ENCODE measurements at places on chromosomes 7 and 10. TPM values are rescaled to one million over a fixed set of nuclear protein-coding genes. Genes with fewer than 3 reads are reported as not detected.

DNA sequence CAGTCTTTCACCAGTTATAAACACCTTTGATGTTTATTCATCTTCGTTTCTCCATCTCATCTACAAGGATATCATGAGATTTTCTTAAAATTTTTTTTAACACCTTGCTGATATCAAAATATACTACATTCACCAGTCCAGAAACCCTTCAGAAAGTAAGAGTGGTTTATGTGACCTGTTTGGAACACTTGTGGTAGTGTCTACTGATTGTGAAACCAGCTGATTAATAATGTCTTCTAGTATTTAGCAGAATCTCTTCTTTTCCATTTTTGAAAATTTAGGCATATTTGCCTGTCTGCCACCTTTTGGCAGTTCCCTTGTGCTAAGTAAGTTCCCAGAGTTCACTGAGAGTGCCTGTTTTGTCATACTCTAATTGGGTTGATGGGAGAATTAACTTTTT is 18.5 kb downstream of the DLD start:
- peaks cover 31% of the 10 kb centered on the region for H3K36me3 ChIP-seq
- no peak overlapping the region for H3K27ac ChIP-seq
- no peaks in the 10 kb centered on the region for H3K4me1 ChIP-seq
- H3K27me3 ChIP-seq = no peaks in the 10 kb centered on the region
- H3K4me3 ChIP-seq = no peak overlapping the region

DNA sequence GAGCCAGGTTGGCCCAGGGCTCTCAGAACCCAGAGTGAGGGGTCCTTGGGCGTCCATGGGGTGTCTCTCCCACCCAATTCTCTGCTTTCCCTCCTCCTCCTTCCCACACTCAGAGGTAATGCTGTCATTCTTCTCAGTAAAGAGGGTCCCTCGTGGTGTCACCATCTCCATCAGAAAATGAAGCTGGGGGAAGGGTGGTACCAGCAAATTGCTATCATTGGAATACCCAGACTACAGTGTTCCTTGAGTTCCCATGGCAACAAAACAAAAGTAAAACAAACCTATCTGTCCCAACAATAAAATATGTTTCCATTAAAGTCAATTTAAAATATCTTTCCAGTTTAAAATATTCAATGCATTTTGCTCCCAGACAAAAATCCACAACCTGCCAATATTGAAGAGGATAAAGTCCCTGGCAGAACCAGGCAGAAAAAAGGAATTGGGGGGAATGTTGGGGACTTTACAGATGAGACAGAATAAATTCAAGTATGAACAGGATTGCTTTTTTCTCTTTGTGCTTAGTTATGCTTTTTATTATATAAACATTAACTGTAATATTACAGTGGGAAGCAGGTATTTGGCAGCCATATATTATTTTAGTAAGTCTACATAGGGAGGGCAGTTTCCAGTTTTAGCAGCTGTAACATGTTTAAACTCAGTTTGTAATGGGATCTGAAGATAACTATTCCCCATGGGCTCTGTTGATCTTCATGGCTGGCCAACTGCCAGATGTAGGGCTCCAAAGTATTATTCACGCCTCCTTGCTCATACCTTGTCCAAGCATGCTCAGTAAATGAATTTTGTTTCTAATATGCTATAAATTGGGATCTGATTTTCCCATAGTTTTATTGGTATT is 182.1 kb downstream of the ARID5B start:
- no peaks in the 10 kb centered on the region for H3K36me3 ChIP-seq
- no peak for DNase-seq
- no peaks in the 10 kb centered on the region for H3K27me3 ChIP-seq
- no peaks in the 10 kb centered on the region for H3K4me1 ChIP-seq

GRCh38 chr10:58701405-58702135 is 188.9 kb downstream of the BICC1 start:
- no peak for DNase-seq
- no peak overlapping the region for H3K27ac ChIP-seq
- H3K36me3 ChIP-seq = no peaks in the 10 kb centered on the region
- no peaks in the 10 kb centered on the region for H3K27me3 ChIP-seq

DNA sequence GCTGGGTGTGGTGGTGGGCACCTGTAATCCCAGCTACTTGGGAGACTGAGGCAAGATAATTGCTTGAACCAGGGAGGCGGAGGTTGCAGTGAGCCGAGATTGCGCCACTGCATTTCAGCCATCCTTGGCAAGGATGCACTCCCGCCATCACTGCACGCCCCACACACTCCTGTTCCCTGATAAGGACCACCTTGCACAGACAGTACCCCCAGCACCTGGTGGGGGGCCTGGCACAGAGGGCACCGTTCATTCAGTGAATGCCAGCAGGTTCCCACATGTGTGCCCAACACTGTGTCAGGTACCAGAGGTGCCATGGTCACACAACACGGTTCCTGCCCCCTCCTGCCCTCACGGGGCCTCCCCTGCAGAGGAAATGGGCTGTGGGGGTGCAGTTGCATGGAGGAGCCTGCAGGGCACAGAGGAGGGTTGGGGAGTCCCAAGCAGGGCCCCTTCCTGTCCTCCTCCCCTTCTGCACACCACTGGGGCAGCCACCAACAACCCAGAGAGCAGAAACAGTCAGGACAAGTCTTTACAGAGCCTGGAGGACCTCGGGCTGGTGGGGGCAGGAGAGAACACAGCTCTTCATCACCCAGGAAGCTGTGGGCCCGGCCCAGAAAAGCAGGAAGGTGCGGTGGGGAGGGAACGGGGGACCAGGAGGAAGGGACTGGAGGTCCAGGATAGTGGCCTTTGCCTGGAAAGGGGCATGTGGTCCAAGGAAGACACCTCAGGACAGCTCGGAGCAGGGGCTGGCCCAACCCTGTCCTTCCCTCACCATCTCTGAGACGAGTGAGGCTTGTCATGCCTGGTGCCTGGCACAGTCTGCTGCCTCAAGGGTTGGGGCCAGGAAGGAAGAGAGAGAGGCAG is 7.1 kb downstream of the CRYGN start:
- no peaks in the 10 kb centered on the region for H3K36me3 ChIP-seq
- H3K4me3 ChIP-seq = no peak overlapping the region
- no peaks in the 10 kb centered on the region for H3K27me3 ChIP-seq

GRCh38 chr10:114071178-114071577 is 27.5 kb downstream of the ADRB1 start:
- H3K27ac ChIP-seq = no peak overlapping the region
- no peak for DNase-seq
- H3K36me3 ChIP-seq = no peaks in the 10 kb centered on the region

- no peak overlapping the region for H3K4me3 ChIP-seq
- no peaks in the 10 kb centered on the region for H3K27me3 ChIP-seq
- H3K4me1 ChIP-seq = no peaks in the 10 kb centered on the region
Observed at GRCh38 chr10:124892905-124893304, 49.0 kb upstream of the ZRANB1 start.

GRCh38 chr10:17125206-17125893 is 4.3 kb downstream of the CUBN start:
- H3K27me3 ChIP-seq = no peaks in the 10 kb centered on the region
- no peak overlapping the region for H3K27ac ChIP-seq
- H3K4me3 ChIP-seq = no peak overlapping the region
- H3K36me3 ChIP-seq = no peaks in the 10 kb centered on the region
- H3K4me1 ChIP-seq = no peaks in the 10 kb centered on the region
- no peak for DNase-seq

- no peak overlapping the region for H3K27ac ChIP-seq
- no peak overlapping the region for H3K4me3 ChIP-seq
- peaks cover 7% of the 10 kb centered on the region for H3K4me1 ChIP-seq
- no peaks in the 10 kb centered on the region for H3K36me3 ChIP-seq
Observed at GRCh38 chr10:114517368-114518250, 113.3 kb upstream of the AFAP1L2 start.

ANKRD1 gene
- 5.0 TPM for total RNA-seq

SSC4D gene
- total RNA-seq = 1.6 TPM

GIMAP7 gene
- 4.3 TPM for total RNA-seq

Data from right lobe of liver (tissue), 6 donors.